ENCODE measurements at places on chromosomes 12 and 14.

- DNase-seq: no peak
These were observed 120.0 kb upstream of the MDM1 start for GRCh38 chr12:68452078-68452715.

- peak; percentile 57 for DNase-seq
These were observed 5.5 kb upstream of the TC2N start for GRCh38 chr14:91872517-91873470.

DNA sequence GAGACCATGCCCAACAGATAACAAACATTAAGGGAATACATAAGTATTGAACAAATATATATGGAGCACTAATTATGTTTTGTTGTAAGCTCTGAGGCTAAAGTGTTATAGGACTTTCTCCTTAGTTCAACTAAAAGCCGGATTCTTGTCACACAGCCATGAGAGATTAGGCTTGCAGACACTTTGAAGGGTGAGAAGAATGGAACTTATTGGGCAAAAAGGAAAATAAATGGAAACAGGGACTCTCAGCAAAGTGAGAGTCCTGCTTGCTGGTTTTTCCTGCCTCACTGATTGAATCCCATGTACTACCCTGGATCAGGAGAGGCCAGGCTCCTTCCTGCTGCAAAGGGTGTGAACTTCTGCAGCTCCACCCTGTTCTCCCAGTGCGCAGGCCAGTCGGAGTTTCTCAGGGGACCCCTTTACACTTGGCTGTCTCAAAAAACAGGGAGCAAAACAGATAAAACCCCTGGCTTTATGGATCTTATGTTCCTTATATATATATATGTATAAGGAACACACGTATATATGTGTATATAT lies 77.1 kb upstream of the FUT8 start:
- no peak for DNase-seq

GRCh38 chr14:87901236-87901635 lies 91.7 kb downstream of the GALC start:
- no peak for DNase-seq

GRCh38 chr14:32525591-32525990 lies 196.5 kb downstream of the AKAP6 start:
- DNase-seq: no peak

DNA sequence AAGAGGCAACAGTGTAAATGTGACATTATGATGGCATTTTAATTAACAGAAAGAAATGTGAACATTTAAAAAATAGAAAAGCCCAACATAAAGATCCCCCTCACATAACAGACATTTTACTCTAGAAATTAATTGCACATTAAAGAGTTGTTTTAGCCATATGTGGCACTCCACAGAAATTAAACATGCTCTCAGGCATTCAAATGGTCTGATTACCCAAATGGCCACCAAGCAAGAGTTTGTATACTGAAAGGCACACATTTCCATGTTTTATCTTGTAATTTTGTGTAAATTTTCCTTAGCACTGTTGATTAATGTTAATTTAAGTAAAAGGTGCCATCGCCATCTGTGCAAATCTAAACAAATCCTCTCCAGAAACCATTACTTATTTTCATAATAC lies 43.5 kb downstream of the GTF2A1 start:
- DNase-seq: no peak
